ENCODE measurements at places on chromosomes 2 and 18. TPM values are rescaled to one million over a fixed set of nuclear protein-coding genes. Genes with fewer than 3 reads are reported as not detected.
A peak's percentile ranks its signal among the peaks of the same experiment; 100 is the strongest.

DNA sequence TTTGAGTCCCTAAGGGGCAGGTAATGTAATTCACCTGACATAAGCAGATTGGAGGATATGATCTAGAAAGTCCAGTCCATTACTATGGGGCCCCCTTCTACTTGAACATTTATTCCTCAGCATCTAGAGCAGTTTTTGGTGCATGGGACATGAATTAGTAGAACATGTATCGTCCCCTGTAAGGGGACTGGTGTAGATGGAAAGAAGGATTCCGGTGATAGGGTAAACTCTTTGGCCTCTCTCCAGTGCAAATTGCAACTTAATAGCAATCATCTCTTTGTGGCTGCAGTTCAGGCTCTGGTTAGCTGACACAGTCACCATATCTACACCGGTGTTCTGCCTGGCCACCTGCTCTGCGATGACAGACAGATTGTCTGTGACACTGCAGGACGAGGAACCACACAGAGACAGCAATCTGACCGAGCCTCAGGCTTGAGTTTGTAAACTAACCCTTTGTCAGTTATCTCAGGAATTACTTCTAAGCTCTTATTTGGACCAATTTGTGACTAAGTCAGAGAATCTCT, 6.4 kb upstream of the SLC8A1 start:
- H3K4me3 ChIP-seq: no peak overlapping the region
- H3K27me3 ChIP-seq: peaks cover 13% of the 10 kb centered on the region
- H3K27ac ChIP-seq: no peak overlapping the region

- no peak overlapping the region for H3K27ac ChIP-seq
- DNase-seq: no peak
- no peaks in the 10 kb centered on the region for H3K27me3 ChIP-seq
- peaks cover 11% of the 10 kb centered on the region for H3K4me1 ChIP-seq
Observed at GRCh38 chr2:226862623-226863022, 26.8 kb downstream of the RHBDD1 start.

DNA sequence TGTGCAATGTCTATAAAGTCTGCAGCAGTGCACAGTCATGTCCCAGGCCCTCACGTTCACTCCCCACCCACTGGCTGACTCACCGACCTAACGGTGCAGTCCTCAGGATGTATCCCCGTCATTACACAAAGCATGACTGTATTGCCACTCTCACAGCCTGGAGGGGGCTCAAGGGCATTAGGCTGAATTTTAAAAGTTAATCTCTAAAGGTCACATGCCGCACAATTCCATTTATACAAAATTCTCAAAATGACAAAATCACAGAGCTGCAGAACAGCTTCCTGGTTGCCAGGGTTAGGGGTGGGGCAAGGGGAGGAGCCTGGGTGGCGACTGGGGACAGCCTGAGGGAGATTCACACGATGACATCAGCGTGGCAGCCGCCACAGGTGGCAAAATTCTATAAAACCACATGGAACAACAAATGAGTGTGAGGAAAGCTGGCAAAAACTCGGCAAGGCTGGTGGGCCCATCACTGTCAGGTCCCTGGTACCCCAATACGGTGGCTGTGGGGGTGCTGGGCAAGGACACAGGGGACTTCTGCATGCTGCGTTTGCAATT, 97.6 kb downstream of the NDUFA10 start:
- no peaks in the 10 kb centered on the region for H3K36me3 ChIP-seq
- H3K4me1 ChIP-seq: peaks cover 6% of the 10 kb centered on the region
- DNase-seq: no peak
- no peak overlapping the region for H3K4me3 ChIP-seq
- H3K27ac ChIP-seq: peak overlapping the region; percentile 19

- no peaks in the 10 kb centered on the region for H3K36me3 ChIP-seq
- no peak overlapping the region for H3K27ac ChIP-seq
- H3K4me3 ChIP-seq: no peak overlapping the region
- H3K27me3 ChIP-seq: no peaks in the 10 kb centered on the region
- H3K4me1 ChIP-seq: peaks cover 3% of the 10 kb centered on the region
- DNase-seq: no peak
Observed at GRCh38 chr2:116153729-116154128, 1660.8 kb upstream of the DDX18 start.

GRCh38 chr2:152395103-152395502, 60.1 kb downstream of the FMNL2 start:
- no peak overlapping the region for H3K4me3 ChIP-seq
- no peak for DNase-seq
- peaks cover 65% of the 10 kb centered on the region for H3K4me1 ChIP-seq
- H3K27me3 ChIP-seq: no peaks in the 10 kb centered on the region

- no peak overlapping the region for H3K27ac ChIP-seq
- DNase-seq: no peak
- H3K4me1 ChIP-seq: peaks cover 34% of the 10 kb centered on the region
- H3K36me3 ChIP-seq: no peaks in the 10 kb centered on the region
- no peak overlapping the region for H3K4me3 ChIP-seq
Observed at GRCh38 chr2:164881524-164881923, 39.9 kb upstream of the COBLL1 start.

GRCh38 chr2:224802407-224802806, 86.2 kb upstream of the CCDC195 start:
- H3K27ac ChIP-seq: no peak overlapping the region
- no peak overlapping the region for H3K4me3 ChIP-seq
- H3K27me3 ChIP-seq: no peaks in the 10 kb centered on the region
- no peak for DNase-seq
- peaks cover 8% of the 10 kb centered on the region for H3K4me1 ChIP-seq
- peaks cover 13% of the 10 kb centered on the region for H3K36me3 ChIP-seq

DNA sequence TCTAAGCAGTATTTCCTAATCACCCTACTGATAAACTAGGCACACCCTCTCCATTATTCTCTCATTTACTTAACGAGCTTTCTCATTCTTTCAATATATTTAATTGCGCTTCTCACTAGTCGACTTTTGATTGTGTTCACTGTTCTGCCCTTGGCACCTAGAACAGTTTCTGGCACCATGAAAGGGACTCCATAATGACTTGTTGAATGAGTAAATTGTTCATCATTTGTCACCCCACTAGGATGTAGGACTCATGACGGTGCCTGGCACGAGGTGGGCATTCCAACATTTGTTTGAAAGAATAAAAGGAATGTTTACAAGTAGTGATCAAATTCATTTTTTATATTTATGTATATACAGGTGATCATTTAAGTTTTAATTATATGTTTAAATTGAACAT, 123.7 kb downstream of the DIS3L2 start:
- H3K36me3 ChIP-seq: peaks cover 11% of the 10 kb centered on the region
- H3K4me1 ChIP-seq: peaks cover 1% of the 10 kb centered on the region
- H3K27ac ChIP-seq: no peak overlapping the region

- H3K27me3 ChIP-seq: peaks cover 8% of the 10 kb centered on the region
- H3K4me1 ChIP-seq: peaks cover 59% of the 10 kb centered on the region
- peak overlapping the region; percentile 89 for H3K27ac ChIP-seq
- H3K36me3 ChIP-seq: no peaks in the 10 kb centered on the region
- DNase-seq: no peak
- H3K4me3 ChIP-seq: peak overlapping the region; percentile 70
Observed at GRCh38 chr2:42053791-42054701, 6.2 kb downstream of the PKDCC start.

GRCh38 chr2:201653221-201653620, 9.9 kb upstream of the TMEM237 start:
- no peaks in the 10 kb centered on the region for H3K27me3 ChIP-seq
- H3K27ac ChIP-seq: no peak overlapping the region
- no peaks in the 10 kb centered on the region for H3K4me1 ChIP-seq
- no peak overlapping the region for H3K4me3 ChIP-seq

DNA sequence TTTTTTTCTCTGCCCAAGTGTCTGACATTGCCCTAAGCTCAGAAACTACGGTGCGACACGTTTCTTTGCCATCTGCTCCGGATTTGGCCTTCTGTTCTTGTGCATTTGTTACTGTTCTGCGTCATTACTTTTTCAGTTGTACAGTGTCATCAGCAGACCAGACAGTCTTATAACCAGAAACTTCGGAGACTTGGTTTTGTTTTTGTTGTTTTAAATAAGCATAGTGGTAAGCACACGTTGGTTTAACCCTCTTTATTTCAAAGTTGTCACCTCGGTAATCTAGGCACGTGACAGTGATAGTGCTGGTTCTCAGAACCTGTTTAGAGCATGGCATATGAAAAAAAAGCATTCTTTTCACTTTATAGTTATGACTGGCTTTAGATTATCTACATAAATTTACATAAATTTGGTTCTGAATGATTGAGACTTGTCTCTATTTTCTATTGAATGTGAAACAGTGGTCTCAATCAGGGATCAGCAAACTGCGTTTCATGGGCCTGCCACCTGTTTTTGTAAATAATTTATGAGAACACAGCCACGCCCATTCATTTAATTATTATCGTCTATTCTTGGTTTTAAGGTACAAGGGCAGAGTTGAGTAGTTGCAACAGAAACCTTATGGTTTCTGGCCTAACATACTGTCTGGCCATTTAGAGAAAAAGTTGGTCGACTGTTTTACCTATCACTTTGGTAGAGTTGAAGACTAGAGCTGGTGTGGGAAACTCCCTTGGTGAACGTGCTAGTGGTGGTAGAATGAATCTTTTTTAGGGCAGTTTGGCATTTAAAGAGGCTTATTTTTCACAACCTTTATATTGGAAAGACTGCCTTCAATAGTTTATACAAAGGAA, 106.5 kb downstream of the ZNF532 start:
- H3K4me1 ChIP-seq: peaks cover 14% of the 10 kb centered on the region
- H3K27ac ChIP-seq: no peak overlapping the region
- H3K4me3 ChIP-seq: no peak overlapping the region
- H3K27me3 ChIP-seq: no peaks in the 10 kb centered on the region
- peaks cover 17% of the 10 kb centered on the region for H3K36me3 ChIP-seq
- DNase-seq: no peak

GRCh38 chr18:9539283-9539682, 64.0 kb downstream of the RALBP1 start:
- H3K4me1 ChIP-seq: peaks cover 7% of the 10 kb centered on the region
- H3K27ac ChIP-seq: no peak overlapping the region
- no peak overlapping the region for H3K4me3 ChIP-seq
- H3K36me3 ChIP-seq: peaks cover 9% of the 10 kb centered on the region

DNA sequence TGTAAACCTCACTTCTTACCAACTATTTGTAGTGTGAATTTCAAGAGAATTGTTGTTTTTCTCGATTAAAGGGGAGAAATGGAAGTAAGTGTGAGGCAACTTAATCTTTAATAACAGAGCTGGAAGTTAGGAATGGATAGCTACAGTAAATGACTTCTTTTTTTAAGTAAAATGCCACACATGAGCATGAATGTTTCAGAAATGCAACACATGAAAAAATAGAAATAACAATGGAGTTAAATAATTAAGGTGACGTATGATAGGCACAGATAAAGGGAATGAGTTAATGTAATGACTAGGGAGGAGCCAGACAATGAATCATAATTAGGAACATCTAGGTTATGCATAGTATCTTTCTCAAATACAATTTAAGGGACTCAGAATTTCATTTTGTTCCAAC, 3.4 kb downstream of the REL start:
- no peaks in the 10 kb centered on the region for H3K27me3 ChIP-seq
- peaks cover 24% of the 10 kb centered on the region for H3K4me1 ChIP-seq
- H3K27ac ChIP-seq: no peak overlapping the region
- no peaks in the 10 kb centered on the region for H3K36me3 ChIP-seq
- H3K4me3 ChIP-seq: no peak overlapping the region

- no peaks in the 10 kb centered on the region for H3K27me3 ChIP-seq
- H3K36me3 ChIP-seq: peaks cover 4% of the 10 kb centered on the region
- no peak overlapping the region for H3K4me3 ChIP-seq
- peaks cover 17% of the 10 kb centered on the region for H3K4me1 ChIP-seq
Observed at GRCh38 chr18:48656176-48656575, 117.3 kb downstream of the CTIF start.

- H3K36me3 ChIP-seq: peaks cover 3% of the 10 kb centered on the region
- no peak overlapping the region for H3K4me3 ChIP-seq
- no peaks in the 10 kb centered on the region for H3K27me3 ChIP-seq
- no peak overlapping the region for H3K27ac ChIP-seq
Observed at GRCh38 chr2:30663806-30664205, 143.4 kb downstream of the CAPN13 start.

DNA sequence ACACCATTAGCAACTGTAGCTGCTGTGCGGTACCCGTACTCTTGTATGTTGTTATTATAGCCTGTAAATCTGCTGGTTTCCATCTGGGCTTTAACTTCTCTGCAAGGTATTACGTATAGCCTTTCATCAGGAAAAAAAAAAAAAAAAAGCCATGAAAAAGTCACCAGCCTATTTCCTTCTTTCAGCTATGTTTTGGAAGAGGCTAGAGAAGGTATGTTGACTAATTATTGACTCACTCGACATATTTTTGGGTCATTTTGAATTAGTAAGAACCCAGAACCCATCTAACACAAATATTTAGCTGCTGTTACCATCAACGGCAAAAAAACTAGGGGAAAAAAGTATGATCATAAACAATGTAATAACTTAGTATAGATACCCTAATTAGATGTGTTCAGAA, 1395.6 kb downstream of the SUCLG1 start:
- no peak for DNase-seq
- no peaks in the 10 kb centered on the region for H3K27me3 ChIP-seq
- no peak overlapping the region for H3K4me3 ChIP-seq
- no peak overlapping the region for H3K27ac ChIP-seq
- H3K36me3 ChIP-seq: peaks cover 2% of the 10 kb centered on the region
- H3K4me1 ChIP-seq: no peaks in the 10 kb centered on the region

DNA sequence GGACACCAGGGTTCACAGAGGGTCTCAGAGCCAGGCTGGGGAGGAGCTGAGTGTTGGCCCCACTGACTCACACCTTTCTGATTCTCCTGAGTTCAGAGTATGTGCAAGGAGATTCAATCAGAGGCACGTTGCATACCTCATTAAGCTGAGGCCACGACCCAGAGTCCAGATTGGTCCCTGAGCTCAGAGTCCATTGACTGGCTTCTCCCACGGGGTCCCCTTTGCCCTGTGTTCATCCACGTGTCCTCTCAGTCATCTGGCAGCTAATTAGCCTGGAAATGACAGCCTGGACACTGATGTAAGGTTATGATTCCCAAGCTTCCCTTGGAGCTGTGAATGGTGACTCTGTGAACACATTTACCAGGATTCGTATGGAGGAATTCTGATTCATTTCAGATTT, 267.2 kb downstream of the SH3BP4 start:
- H3K4me3 ChIP-seq: no peak overlapping the region
- peak overlapping the region; percentile 55 for H3K27ac ChIP-seq

DNA sequence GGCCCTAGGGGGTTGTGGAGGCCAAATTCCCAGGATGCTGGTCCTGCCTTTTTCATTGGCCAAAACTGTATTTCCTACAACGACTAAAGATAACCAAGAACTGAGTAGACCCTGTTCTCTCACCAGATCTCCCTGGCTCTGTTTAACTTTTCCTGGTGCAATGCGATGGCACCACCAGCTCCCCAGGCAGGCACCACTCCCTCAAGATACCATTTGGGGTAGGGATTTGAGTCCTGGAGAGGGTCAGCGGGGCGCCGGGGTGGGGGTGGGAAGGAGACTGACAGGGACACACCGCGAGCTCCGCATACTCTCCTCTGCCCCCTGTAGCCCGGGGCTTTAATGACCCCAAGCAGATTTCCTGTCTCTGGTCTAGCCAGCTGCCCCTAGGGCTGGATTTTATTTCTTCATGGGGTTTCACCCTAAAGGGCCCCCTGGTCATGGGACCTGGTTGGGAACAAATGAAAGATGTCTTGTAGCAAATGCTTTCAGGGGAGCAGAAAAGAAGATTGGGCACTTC, 7.3 kb downstream of the SIX2 start:
- peaks cover 18% of the 10 kb centered on the region for H3K4me1 ChIP-seq
- no peak overlapping the region for H3K27ac ChIP-seq
- H3K4me3 ChIP-seq: peak overlapping the region; percentile 39
- H3K36me3 ChIP-seq: no peaks in the 10 kb centered on the region

- no peaks in the 10 kb centered on the region for H3K36me3 ChIP-seq
- H3K27ac ChIP-seq: peak overlapping the region; percentile 60
- H3K27me3 ChIP-seq: peaks cover 38% of the 10 kb centered on the region
- no peak for DNase-seq
Observed at GRCh38 chr2:237408335-237409000, 5.5 kb downstream of the COL6A3 start.

TEKT4 gene
- total RNA-seq: not detected

INHBB gene
- total RNA-seq: 0.14 TPM

DSG1 gene
- total RNA-seq: not detected

DPP4 gene
- total RNA-seq: 1.6 TPM

SDC1 gene
- 85.4 TPM for total RNA-seq

Measured in neural crest cell (in vitro differentiated cells).